ENCODE measurements at places on chromosomes 11 and 22.

DNA sequence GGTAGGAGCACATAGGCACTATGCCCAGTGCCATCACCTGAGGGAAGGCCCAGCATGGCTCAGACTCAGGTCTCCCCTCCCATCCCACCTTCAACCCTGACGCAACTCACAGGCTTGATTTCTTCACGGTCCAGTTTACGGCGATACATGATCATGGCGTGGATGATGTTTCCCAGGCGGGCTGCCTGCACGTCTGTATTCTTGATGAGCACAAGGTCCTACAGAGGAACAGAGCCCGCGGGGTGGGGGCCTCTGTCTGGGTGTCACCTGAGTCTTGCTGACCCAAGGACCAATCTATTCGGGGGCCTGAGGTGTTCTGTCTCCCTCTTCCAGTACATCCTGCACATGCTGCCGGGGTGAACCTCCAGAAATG is 3.9 kb downstream of the CPT1B start:
- no peak for DNase-seq

GRCh38 chr11:75795276-75796090 is 19.5 kb upstream of the UVRAG start:
- no peak for DNase-seq

- no peak for DNase-seq
Measured at GRCh38 chr11:114218508-114218907, 77.7 kb upstream of the NNMT start.

DNA sequence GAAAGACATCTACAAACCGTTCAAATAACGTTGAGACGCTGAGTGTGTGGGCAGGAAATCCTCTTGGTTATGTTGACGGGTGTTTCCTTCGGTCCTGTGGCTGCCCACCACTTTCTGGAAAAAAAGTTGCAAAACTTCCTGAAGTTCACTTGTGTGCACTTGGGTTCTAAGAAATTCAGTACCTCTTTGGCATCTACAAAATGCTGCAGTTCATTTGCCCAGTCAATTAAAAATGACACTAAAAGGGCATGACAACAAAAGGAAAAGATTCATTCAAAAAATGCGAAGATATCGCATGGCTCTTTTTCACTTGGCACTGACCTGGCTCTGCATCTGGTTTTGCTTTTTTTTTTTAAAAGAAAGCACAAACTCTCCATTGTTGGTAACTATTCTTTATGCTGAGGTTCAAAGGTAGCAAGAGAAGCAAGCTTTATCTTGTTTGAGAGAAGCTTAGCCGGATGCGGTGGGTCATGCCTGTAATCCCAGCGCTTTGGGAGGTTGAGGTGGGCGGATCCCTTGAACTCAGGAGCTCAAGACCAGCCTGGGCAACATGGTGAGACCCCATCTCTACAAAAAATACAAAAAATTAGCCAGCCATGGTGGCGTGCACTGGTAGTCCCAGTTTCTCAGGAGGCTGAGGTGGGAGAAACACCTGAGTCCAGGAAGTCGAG is 10.6 kb upstream of the XBP1 start:
- DNase-seq, result no peak

DNA sequence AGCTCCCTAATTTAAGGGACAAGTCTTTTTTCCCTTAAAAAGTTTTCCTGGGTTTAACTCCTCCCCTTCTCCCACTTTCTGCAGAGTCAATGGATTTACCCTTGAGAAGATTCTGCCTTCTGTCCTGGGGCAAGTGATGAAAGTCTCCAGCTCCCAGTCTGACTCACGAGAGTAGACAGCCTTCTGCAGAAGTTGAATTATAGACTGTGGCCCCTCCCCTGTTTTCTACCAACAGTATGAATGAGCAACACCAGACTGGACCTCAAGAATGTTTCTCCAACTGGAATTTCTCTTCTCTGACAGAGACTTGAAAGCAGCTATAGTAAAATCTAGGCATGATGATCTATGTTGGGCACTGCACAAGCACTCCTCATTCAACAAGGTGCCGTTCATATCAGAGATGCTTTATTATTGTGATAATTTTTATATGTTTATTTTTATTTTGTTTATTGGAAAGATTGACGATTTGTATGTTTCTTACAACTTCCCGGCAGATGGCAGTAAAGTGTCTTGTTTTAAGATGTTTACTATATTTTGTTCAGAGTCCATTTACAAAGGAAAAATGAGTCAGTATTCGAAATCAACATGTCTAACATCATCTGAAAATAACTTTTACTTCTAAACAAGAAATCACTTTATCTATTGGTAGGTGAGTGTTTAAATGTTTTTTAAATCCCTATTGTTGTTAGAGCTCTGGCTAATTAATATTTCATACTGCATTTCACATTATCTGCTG is 56.6 kb downstream of the LMO2 start:
- DNase-seq, result peak; percentile 51

Data from GM12865 (cell line).